ENCODE measurements at places on chromosomes 13 and 19.

DNA sequence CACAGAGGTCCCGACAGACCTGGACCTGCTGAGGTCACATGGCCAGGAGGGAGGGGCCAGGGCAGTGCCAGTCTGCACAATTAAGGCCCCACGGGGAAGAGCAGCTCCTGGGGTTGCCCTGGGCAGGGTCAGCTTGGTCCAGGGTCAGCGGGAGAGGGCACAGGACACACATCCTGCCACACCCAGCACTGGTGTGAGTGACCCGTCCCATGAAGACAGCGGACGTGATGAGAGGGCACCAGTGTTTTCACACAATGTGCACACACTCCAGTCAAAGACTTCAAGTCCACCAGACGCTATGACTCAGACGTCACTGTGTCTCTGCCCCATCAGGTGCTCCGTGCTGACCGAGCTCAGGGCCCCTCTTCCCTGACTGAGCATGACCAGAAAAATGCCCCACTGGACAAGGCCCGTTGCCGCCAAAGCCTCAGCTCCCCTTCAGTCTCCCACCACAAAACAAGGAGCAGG lies 4.2 kb downstream of the TMEM259 start:
- peak; percentile 87 for DNase-seq

GRCh38 chr19:1825909-1826556 lies 14.0 kb upstream of the ATP8B3 start:
- peak; percentile 61 for DNase-seq

DNA sequence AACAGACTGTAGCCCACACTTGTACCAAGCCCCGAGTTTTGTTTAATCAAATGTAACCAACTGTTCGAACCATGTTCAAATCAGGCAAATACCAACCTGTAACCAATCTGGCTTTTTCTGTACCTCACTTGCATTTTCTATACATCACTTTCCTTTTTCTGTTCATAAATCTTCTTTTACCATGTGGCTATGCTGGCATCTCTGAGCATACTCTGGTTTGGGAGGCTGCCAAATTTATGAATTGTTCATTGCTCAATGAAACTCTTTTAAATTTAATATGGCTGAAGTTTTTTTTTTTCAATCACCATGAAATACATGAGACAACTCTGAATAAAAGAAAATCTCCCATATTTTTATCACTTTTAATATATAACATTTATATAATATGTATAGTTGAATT lies 256.1 kb downstream of the SLITRK6 start:
- no peak for DNase-seq

DNA sequence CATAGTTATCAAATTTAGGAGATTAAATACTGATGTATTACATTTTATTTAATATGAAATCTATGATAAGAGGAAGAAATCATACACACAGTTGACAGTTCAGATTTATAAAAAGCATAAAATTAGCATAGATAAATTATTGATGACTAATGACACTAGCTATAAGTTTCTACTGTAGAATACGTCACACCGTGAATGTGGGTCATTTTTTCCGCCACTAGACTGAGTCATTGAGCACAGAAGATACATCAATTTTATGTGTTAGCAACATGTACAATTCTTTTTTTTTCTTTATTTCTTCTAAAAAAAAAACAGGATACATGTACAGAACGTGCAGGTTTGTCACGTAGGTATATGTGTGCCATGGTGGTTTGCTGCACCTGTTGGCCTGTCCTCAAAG lies 22.2 kb downstream of the AP2S1 start:
- peak; percentile 60 for DNase-seq

- DNase-seq: peak; percentile 66
These were observed 50.0 kb upstream of the GPR183 start for GRCh38 chr13:99357131-99357596.

DNA sequence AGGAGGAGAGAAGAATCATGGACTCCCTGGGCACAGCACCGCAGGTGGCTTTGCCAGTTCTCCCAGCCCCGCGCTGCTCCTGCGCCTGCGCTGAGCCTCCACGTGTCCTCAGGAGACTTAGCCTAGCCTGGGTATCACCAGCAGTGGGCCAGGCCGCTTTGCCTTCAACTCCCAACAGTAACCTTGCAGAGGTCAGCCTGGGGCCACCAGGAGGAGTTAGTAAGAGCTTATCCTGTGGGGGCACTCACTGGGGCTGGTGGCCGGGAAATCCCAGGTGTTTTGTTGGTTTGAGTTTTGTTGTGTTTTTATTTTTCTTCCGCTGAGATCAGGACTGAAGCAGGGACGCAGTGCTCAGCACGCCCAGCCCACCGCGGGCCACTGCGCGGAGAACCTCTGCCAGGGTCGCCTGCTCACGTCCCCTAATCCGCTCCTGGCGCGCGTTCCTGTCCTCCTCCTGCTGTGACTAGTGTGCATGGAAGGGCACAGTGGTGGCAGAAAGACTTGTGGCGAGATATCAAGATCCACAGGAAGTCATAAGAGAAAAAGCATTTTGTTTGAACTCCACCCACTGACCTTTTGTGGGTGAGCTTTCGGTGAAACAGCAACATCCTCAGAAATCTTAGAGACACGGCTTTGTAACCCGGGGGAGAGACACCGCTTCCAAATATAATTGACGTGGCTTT lies 207.4 kb upstream of the RFC3 start:
- DNase-seq: no peak

- no peak for DNase-seq
These were observed 22.8 kb downstream of the ERICH6B start for GRCh38 chr13:45592758-45593157.

- no peak for DNase-seq
These were observed 343.8 kb downstream of the RBM26 start for GRCh38 chr13:79062291-79062690.

GRCh38 chr13:72820156-72820897 lies 38.4 kb downstream of the PIBF1 start:
- peak; percentile 87 for DNase-seq

DNA sequence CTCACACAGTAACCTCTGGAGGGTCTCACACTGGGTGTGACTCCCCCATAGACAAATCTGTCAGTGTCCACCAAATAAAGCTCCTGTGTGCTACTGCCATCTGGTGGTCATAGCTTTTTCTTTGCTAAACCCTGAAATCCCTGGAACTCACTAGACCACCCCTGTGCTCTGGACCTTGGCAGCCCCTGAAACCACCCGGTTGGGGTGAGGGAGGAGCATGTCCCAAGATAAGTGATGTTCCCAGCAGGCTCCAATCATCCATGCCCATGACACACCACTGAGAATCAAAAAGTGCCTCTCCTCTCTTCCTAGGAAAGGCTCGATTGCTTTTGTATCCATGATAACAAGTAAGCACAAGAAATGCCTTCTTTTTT lies 6.5 kb upstream of the HSD17B14 start:
- DNase-seq: peak; percentile 61

DNA sequence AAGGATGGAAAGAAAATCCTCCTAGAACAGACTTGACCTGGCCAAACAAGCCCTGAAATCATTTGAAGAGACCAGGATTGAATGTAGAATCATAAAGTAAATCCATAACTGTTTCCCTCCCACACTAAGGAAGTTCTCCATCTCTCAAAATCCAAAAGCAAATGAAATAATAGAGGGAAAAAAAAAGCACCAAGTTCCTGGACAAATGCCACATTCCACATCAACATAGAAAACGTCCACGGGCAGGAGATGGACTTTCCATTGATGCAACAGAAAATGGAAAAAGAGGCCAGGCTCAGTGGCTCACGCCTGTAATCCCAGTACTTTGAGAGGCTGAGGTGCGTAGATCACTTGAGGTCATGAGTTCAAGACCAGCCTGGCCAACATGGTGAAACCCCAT lies 56.2 kb downstream of the INSR start:
- DNase-seq: no peak

GRCh38 chr13:108195146-108195545 lies 20.2 kb downstream of the LIG4 start:
- DNase-seq: peak; percentile 49

GRCh38 chr13:50420718-50421472 lies 405.7 kb downstream of the KCNRG start:
- DNase-seq: no peak

DNA sequence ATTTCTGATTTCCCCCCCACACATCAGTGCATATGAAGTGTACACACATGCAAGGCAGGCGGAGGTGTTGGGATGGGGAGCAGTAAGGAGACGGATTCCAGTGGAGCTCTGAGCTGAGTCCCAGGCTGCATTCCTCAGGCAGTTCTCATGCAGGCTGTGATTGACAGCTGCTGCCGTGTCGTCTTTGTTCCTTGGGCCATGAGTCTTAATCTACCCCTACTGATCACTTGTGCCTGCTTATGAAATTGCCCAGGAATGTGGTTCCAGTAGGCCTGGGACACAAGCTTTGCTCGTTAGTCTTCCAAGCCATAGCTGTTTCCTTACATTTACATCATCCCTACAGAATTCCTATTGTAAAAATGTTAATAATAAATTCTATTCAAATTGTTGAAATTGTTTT lies 1241.9 kb downstream of the UQCRFS1 start:
- DNase-seq: no peak

DNA sequence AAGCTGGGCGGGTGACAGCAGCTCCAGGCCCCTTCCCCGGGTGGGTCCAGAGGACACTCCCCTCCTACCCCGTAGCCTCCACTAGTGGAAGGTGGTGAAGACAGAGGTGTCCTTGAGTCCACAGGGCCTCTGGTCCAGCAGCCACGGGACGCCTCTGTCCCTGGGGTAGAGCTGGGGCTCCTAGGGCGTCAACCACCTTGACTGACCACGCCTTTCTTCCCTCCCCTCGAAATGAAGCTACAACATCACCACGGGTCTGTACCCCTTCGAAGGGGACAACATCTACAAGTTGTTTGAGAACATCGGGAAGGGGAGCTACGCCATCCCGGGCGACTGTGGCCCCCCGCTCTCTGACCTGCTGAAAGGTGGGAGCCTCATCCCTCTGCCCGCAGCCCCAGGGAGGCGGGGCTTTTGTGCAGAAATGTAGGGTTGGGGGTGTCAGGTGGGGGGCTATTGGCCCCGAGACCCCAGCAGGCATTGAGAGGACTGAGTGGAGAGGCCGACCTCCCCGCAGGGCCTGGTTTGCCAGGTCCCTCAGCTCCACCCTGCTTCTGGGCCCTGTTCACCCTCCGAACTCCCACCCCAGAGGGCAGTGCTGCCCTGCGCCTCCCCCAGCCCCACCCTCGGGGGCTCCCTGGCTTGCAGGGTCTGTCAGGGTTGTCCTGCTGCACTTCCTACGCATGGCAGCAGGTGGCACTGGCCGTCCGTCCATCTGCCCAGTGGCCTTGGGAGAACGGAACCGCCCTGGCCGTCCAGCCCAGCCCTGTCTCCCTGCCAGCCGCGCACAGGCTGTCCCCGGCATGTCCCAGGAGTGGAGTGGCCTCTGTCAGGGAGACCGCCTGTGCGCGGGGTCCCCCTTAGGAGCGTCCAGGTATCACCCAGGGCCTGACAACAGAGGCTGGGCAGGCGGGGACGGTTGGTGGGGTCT lies 15.7 kb downstream of the STK11 start:
- DNase-seq: peak; percentile 65

- DNase-seq: peak; percentile 97
These were observed 115.1 kb upstream of the CACNA1A start for GRCh38 chr19:13621413-13621812.

DNA sequence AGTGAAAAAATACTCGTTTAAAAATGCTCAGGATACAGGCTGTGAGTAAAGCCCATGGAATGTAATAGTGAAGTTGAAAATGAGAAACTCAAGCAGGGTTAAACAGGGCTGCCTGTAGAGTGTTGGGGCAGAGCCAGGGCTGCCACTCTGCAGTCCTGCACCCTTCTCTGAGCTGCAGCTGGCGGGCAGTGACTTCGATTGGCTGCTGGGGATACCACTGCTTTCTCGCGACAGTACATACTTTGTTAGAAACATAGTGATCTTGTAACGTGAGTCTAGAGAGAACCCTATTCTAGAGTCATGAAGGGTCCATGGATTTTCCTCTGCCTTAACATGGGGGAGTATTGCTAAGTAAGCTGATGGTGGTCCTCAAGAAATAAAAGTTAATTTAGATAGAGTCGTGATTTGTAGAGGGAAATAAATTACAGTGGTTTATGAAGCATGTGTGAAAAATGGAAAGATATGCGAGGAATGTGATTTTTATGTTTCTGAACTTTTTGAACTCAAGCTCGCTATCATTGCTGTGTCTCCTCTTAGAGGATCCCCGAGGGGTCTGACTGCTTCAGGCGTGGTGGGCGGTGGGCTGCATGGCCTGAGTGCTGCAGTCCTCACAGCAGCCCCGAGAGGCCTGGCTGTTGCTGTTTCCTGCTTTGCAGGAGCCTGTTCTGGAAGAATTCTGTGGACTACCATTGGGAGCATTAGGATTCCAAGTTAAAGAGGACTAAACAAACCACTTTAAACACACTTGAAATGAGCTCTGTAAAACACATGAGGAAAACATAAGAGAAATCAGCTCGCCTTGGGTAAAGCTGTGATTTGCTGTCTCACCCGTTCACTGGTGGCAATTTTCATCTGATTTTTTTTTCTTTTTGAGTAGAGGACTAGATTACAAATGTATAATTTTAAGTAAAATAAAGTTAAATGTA lies 95.7 kb downstream of the ARHGEF7 start:
- peak; percentile 76 for DNase-seq

DNA sequence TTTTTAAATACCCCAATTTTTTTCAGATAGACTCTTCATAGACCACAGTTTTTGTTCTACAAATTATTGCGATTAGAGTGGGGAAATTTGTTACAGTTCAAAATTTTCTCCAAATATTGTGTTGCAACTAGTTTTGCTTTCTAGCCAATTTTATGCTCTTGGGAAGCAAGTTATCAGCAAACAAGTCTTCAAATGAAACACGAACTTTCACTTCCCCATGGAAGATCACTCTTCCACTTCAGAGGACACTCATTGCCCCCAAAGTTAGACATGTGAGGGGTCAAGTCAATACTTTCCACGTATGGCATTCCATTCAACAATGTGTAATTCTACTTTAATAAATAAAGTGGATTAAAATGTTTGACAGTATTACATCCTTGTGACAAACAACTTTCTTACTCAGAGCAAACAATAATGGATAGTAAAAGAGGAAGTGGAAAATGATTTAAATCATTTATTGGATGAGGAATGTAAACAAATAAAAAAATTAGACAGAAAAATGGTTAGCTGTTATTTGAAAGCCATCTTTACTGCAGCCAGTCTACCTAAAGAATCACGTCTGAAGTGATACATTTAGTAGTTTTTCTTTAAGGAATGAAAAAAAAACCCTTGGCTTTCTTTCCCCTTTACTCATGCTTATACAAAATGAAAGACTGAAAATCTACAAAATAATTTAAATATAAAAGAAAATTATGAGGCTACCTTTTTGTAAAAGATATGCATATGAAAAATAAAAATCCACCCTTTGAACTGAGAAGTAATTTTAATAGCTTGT lies 41.2 kb upstream of the TNFSF11 start:
- no peak for DNase-seq

DNA sequence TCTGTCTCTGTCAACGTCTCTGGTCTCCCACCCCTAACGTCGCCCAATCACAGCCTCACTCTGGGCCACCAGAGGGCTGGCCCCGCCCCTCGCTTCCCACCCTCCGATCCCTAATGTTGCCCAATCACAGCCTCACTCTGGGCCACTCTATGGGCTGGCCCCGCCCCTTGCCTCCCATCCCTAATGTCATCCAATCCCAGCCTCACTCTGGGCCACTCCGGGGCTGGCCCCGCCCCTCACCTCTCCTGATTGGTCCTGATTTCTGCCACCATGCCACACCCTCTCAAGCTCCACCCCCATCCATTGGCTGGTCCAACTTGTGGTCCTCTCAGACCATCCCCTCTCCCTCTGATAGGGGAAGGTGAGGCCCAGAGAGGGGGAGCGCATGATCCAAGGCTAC lies 24.9 kb downstream of the CELF5 start:
- no peak for DNase-seq
